ENCODE measurements at places on chromosomes 11 and 22.

GRCh38 chr22:42760806-42761565 is 40.3 kb upstream of the A4GALT start:
- DNase-seq = no peak

DNA sequence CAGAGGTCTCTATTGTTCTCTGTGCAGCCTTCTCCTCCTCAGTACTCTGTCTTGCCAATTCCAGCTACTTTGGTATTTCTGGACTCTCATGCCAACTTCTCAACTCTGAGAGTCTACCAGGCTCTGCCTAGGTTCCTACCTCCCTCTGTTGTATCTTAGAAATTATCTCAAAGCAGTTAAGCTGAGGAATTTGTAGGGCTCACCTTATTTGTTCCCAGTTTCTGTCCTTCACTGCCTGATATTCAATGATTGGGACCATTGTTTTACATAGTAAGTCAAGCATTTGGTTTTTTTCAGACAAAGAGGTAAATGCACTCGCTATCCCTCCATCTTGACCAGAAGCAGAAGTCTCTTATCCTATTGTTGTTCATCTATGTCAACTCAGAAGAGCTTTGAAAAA is 205.0 kb upstream of the PGR start:
- DNase-seq = no peak

GRCh38 chr11:33769542-33769941 is 4.8 kb downstream of the FBXO3 start:
- DNase-seq = no peak

GRCh38 chr11:11313426-11313825 is 39.6 kb downstream of the CSNK2A3 start:
- DNase-seq = no peak

DNA sequence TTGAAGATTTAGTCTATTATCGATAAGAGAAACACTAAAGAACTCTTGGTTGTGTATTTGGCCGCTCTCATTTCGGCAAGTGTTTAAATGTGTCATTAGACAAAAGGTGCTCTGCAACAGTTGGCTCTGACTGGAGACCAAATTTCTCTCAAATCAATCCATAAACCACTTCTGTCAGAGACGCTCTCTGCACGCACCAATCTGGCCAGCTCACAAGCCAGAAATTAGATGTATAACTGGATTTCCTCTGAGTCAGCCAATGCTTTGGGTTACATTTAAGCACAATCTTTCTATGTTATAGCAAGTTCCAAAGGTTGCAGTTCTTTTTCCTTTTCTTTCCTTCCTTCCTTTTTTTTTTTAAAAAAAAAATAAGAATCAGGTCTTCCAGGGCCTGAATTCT is 17.6 kb upstream of the PARVA start:
- no peak for DNase-seq
